ENCODE measurements at places on chromosomes 7 and 10.

- no peak for DNase-seq
Measured at GRCh38 chr10:111273235-111273634, 196.4 kb downstream of the ADRA2A start.

DNA sequence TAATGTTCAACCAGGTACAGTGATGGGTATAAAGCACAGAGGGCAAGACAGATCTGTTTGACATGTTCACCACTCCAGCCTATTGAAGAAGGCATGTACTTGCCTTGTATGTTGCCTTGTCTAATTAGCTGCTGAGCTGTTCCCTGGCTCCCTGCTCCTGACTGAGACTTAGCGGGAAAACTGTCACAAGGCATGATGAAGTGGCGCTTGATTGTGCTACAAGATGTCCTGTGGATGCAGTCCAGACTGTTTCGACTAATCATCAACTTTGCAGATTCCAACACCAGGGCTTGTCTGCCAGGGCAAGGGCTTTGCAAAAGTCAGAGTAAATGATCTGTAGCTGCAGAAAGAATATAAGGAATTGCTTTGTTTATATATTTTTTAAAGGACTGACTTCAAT lies 136.2 kb upstream of the NRBF2 start:
- DNase-seq = no peak

- DNase-seq = peak; percentile 32
Measured at GRCh38 chr7:132049462-132050304, 493.3 kb upstream of the PODXL start.

GRCh38 chr10:74923556-74923955 lies 97.2 kb downstream of the KAT6B start:
- no peak for DNase-seq

GRCh38 chr7:44980393-44981034 lies 1.7 kb upstream of the MYO1G start:
- DNase-seq = peak; percentile 92

GRCh38 chr7:38120076-38120475 lies 58.0 kb upstream of the STARD3NL start:
- DNase-seq = no peak

- DNase-seq = no peak
Measured at GRCh38 chr10:84825330-84825729, 496.9 kb downstream of the CCSER2 start.

DNA sequence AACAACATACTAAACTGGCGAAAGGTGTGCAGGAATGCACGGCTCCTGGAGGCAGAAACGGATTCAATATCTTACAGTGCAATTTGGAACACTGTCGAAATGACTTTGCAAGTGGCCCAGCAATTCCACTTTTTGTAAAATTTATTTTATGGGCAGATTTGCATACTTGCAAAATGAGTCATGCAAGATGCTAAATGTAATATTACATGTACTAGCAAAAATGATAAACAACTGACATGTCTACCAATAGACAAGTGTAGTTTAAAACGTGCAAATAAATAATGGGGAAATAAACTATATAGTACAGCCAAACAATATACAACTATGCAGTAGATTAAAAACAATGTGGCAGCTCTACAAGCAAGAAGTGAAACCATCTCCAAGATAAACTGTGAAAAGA lies 97.7 kb downstream of the ARHGAP12 start:
- no peak for DNase-seq

DNA sequence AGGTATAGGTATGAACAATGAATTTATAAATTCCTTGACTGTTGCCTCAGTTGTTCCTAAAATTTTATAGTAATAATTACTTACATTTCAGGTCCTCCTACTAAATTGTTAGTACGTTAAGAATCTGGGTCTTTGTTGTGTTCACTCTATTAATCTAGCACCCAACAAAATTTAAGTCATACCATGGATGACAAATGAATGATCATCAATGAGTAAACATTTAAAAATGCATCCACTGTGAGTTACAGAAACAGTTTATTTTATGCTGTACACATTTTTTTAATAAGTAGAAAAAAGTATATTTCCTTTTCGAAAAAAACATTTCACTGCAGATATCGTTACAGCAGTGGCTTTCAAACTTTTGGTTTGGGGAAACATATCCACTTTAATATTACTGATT lies 265.2 kb downstream of the PCLO start:
- DNase-seq = no peak

- DNase-seq = no peak
Measured at GRCh38 chr7:25642849-25643248, 414.6 kb upstream of the NPVF start.

DNA sequence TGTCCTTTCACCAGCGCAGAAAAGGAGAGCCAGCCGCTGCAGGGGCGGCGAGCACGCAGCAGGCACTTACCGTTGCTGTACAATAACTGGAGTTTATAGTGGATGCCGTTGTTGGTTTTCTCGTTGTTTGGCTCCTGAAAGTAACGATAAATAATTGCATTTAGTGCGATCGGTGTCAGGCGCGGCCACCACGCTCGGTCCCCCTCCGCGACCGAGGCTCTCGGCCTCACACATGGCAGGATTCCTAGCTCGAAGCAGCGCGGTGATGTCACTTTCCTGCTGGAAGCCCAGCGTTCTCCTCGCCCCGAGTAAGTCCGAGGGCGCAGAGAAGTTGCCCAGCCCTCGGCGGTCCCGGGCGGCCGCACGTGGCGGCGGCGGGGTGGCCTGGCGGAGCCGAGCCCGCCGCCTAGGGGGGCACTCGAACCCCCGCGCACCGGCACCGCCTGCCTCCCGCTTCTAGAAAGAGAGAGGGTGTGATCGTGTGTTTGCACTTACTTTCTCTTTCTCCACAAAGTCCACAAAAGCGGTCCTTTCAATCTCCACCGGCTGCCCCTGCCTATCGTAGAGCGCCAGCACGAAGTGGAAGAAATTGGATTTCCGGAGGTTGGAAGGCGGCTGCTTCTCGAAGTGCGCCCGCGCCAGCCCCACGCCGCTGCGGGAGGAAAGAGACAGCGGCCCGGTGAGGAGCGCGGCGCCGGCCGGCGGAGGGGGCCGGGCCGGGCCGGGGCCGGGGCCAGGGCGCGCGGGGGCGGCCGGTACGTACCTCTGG lies 1.0 kb downstream of the EBF3 start:
- DNase-seq = no peak

GRCh38 chr10:100997360-100998182 lies 2.0 kb upstream of the LZTS2 start:
- peak; percentile 82 for DNase-seq

DNA sequence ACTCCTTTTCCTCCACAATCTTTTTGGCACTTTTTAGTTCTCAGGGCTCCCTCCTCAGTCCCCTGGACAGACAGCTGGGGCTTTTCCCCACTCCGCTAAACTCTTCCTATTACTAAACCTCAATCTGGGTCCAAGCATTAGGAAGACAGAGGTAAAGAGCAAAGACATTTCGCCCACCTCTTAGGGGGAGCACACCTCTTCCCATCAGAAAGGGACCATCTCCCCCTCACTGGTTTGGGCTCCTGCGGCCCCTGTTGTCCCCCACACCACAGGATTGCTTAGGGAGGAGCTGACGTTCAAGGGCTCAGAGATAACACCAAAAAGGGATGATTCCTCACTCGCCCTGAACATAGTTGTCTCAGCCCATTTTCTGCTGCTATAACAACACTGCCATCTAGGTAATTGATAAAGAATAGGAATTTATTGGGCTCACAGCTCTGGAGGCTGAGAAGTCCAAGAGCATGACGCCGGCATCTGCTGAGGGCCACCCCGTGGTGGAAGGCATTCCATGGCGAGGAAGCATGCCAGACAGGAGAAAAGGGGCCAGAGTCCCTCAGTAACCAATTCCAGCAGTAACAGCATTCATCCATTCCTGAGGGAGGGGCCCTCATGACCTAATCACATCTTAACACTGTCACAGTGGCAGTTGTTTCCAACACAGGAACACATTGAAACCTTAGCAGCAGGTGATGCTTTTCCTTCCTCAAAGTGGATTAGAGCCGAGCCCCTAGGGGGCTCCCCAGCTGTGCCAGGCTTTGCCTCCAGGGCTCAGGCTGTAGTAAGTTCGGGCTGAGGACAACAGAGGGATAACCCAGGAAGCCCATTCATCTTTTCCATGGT lies 209.6 kb downstream of the EBF3 start:
- no peak for DNase-seq

GRCh38 chr10:26780793-26781601 lies 79.8 kb downstream of the ABI1 start:
- peak; percentile 67 for DNase-seq

DNA sequence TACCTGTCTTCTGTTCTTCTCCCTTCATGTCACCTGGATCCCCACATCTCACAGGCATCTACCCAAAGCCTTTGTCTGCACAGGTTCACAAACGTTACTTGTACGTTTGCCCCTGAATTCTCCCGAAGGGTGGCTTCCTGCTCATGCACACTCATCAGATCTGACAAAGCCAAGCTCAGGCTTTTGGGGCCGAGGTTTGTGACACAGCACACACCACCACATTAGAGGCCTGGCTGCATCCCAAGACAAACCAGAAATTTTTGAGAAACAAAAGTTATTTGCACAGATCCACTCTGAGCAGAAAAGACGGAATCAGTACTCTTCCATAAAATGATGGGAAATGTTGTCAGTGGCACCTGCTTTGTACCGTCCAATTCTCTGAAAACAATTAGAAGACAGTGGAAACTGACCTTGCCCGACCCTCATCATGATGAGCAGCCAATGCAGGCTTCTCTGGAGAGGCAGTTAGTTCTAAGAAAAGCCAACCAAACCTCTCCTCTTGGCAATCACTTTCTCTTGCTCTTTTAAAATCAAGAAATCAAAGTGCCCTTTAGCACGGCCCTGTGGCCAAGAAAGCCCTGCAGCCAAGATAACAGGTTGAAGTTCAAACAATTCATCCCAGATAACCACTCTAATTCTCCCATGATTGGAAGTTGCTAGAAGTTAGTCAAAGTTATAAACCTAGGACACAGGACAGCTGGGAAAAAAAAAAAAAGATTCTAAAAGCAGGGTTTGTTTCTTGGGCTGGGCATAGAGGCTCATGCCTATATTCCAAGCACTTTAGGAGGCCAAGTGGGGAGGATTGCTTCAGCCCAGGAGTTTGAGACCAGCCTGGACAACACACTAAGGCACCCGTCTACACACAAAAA lies 13.6 kb upstream of the SVIL start:
- DNase-seq = no peak

DNA sequence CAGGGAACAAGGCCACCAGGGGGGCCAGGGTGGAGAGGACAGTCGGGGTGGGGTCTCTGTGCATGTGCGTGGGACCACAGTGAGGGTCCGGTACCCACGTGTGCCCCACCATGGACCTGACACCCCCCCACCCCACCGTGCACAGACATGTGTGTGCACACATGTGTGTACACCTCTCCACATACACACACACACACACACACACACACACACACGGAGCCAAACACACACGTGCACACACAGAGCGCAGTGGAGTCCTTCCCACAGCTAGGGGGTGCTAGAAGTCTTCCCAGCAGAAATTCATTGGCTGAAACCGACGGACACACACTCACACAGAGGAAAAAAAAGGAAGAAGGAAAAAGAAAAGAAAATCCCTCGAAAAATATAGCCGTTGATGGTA lies 42.8 kb upstream of the GNA12 start:
- peak; percentile 84 for DNase-seq

DNA sequence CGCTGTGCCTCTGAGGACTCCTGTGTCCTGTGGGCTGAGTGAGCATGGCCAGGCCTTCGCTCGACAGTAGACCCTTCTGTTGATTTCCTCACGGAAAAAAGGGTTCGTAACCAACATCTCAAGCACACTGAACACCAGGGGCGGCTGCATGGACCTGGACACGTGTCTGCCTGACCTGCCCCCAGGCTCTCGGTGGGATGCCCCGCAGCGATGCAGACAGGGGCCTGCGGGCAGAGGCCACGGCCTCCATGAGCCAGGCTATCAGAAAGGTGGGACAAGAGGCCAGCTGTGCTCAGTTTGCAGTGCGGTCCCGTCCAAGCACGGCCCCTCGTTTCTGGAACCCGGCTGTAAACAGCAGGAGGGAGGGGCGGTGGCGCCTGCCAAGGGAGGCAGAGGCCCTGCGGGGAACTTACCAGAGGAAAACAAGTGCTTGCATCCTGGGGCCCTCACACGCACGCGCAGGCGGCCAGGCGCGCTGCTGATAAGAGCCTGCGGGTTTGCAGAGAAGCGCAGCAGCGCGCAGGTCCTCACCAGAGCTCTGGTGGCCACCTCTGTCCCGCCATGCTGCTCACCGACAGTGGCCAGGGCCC lies 10.6 kb downstream of the GPR146 start:
- DNase-seq = no peak

DNA sequence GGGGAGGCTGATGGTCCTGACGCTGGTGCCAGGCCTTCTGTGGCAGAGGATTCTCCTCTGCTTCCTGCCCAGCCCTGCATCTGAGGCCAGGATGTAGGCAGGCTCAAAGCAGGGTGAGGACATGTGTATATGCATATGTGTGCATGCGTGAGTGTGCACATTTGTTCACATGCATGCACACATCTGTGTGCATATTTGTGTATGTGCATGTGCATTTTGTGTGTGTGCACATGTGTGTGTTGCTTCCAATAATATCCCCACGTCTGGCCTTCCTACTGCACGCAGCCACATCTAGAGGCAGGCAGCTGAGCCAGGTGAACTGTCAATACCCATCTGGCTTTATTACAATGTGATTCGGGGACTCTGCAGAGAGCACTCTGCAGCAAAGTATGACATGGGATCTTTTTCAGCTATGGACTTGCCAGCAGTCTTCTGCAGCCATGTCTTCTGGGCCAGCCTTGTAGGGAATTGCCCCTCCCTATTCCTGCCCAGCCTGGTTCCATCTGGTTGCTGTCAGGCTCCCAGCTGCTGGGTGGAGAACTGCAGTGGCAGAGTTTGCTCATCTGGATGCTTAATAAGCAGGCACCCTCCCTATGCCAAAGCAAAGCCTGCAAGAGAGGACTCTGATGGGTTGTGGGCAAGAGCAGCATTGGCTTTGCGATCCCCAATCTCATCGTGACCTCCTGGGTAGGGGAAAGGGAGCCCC lies 140.7 kb downstream of the PFKFB3 start:
- DNase-seq = no peak

DNA sequence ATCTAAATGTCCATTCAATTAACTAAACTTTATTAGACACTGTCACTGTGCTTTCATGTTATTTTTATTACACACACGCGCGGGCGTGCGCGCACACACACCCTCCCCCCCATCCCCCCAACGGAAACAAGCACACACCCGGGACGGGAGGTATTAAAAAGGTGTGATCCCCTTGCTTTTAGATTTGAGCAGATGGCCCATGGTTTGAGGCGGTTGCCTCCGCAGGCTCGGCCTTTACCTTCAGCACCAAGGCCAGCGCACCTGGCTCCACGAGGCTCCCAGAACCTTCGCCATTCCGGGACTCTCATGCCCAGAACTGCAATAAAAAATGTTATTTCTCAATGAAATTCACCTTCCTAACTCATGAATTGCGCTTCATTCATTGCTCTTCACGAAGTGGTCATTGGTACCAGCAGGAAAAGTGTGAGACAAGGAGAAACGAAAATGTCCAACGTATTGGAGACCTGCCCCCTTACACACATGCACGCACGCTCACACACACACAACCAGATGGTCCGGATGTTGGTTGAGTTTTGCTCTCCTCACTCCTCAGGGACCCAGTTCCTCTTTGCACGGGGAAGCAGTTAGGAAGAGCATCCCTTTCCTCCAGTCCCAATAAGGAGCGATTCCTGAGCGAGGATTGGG lies 20.8 kb upstream of the PTF1A start:
- no peak for DNase-seq

GRCh38 chr7:5348134-5349004 lies 65.6 kb downstream of the SLC29A4 start:
- DNase-seq = no peak

- no peak for DNase-seq
Measured at GRCh38 chr7:52501696-52502095, 533.7 kb upstream of the POM121L12 start.

Data from GM12865 (cell line).